ENCODE measurements at places on chromosomes 6 and 20.

DNA sequence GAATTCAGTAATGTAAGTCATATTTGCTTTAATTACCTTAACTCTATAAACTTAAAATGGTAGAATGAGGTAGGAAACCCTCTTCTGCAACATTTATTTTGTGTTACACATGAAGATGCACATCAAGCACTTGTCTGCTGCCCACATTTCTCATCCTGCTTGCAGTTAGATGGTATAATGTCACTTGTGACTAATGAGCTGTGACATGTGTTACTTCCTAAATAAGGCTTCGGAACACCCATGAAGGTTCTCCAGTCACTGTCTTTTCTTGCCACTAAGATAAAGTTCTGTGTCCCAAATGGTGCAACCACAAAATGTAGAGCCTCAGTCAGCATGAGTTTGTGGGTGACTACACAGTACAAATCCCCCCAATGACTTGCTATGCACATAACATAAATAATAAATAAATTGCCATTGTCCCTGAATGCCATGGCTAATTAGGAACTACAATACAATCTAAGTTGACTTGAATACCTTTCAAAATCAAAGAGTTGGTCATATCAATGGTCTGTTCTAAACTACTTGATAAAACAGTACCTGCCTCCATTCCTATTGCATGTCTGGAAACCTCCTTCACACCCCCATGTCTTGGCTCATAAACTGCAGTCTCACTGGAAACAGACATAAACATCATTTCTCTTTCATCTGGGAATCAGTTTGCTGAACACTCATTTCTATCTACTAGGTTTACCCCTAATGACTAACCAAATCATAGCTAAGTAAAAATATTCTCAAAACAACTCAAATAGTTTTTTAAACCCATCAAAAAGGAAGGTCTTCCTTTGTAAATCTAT lies 157.2 kb downstream of the PTPRK start:
- DNase-seq: no peak

GRCh38 chr6:62167736-62168135 lies 118.3 kb downstream of the KHDRBS2 start:
- DNase-seq: no peak

DNA sequence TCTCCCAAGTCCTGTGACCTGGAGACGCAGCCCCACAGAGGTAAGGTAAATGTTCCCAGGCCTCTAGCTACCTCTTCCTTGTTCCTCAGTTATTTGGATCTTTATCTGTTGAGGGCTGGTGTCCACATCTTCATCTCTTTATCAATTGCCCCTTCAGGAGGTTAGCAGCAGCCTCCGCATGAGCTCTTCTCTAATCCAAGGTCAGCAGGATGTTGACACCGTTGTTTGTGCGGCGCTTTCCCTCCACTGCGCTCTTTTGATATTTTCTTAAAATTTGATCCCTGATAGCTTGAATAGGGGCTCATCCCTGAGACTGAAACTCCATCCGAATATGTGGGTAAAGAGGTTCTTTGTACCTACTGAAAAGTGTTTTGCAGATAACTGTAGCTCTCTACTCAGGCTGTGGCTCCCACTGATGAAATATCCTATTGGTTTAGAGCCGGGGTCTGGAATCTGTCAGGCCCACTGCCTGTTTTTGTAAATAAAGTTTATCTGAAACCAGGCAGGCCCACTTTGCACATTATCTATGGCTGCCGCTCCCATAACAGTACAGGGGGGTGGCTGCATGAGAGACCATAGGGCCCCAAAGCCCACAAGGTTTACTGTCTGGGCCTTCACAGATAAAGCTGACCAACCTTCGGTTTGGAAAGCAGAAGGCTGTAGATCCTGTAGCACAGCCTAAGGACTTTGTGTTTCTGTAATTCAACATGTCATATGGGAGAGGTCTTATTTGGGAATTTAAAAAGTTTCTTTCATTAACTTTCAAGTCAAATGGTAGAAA lies 362.6 kb downstream of the QKI start:
- DNase-seq: no peak

- peak; percentile 67 for DNase-seq
Observed at GRCh38 chr6:68343901-68344300, 291.2 kb upstream of the ADGRB3 start.

DNA sequence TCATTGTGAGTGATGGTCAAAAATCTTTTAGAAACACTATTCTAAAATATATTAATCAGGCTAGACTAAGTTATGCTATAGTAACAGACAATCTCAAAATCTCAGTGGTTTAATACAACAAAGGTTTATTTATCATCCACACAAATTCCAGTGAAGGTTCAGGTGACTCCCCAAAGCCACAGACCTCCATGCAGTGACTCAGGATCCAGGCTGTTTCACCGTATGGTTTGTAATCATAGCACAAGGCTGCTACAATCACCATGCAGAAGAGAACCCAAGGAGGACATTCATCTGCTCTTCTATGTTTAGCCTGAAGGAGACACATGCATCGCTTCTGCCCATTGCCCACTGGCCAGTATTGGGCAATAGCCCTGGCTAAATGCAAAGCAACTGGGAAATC lies 46.2 kb downstream of the BFSP1 start:
- DNase-seq: no peak

GRCh38 chr20:12243327-12243726 lies 325.6 kb downstream of the BTBD3 start:
- no peak for DNase-seq

Data from HAP-1 (cell line).